ENCODE measurements at places on chromosomes 16 and 17. TPM values are rescaled to one million over a fixed set of nuclear protein-coding genes. Genes with fewer than 3 reads are reported as not detected.

The NLRC3 gene
- total RNA-seq: 0.49 TPM

DNA sequence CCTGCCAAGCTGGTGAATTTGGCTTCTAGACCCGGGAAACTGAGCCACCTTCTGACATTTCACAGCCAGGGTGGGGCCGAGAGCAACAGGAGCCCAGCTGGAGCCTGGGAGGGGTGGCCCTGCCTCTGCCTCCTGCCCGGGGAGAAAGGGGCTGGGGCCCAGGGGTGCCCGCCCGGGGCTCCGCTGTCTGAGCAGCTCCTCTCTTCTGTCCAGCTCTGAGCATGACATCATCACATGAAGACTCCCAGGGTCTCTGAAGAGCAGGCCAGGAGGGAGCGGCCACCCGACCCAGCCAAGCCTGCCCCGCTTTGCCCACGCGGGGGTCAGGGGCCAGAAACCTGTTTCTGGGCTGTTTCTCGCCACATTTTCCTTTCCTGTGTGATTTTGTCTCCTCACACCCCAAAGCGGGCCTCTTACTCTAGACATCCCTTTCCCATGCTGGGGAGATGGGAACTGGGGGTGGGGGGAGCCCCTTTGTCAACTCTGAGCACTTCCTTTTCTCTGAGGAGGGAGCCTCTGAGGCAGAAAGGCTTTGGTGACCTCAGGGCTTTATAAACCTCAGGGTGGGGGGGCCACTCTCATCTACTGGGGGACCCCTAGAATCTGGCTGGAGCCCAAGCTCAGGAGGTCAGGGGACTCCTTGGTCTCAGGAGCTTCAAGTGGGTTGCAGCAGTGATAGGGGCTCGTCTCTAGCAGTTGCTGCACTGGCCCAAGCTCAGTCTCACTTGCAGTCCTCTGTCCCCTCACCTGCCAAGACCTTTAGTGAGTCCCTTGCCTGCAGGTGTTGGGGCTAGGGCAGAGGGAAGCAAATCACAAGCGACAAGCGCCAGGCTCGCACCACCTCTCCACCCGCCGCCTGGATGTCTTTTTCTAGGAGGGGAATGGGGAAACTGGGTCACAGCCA, 7.6 kb downstream of the UBALD2 start:
- H3K36me3 ChIP-seq: no peaks in the 10 kb centered on the region
- no peaks in the 10 kb centered on the region for H3K27me3 ChIP-seq
- no peak for DNase-seq
- peak overlapping the region; percentile 72 for H3K27ac ChIP-seq
- H3K4me1 ChIP-seq: peaks cover 25% of the 10 kb centered on the region
- H3K4me3 ChIP-seq: no peak overlapping the region

GRCh38 chr17:43398724-43399595, at the start of gene ARL4D:
TSS of gene ARL4D (plus strand) at chr17:43398993. CDS start at chr17:43399733, 740 bp downstream.
- DNase-seq: peak; percentile 93
- H3K27ac ChIP-seq: no peak within 1 kb of the TSS
- H3K4me1 ChIP-seq: 0 out of 2 replicates have a peak, but pooled peaks cover 4% of the 10 kb centered on the region
- no peaks in the 10 kb centered on the region for H3K27me3 ChIP-seq
- no peaks in the 10 kb centered on the region for H3K36me3 ChIP-seq
- peak within 1 kb of the TSS; percentile 91 for H3K4me3 ChIP-seq

- H3K4me3 ChIP-seq: no peak overlapping the region
- no peak for DNase-seq
- no peaks in the 10 kb centered on the region for H3K27me3 ChIP-seq
- H3K4me1 ChIP-seq: peaks cover 4% of the 10 kb centered on the region
- no peak overlapping the region for H3K27ac ChIP-seq
- no peaks in the 10 kb centered on the region for H3K36me3 ChIP-seq
These were observed 14.9 kb upstream of the MMD start for GRCh38 chr17:55436224-55437158.

- peaks cover 4% of the 10 kb centered on the region for H3K4me1 ChIP-seq
- peak; percentile 68 for DNase-seq
- no peaks in the 10 kb centered on the region for H3K27me3 ChIP-seq
These were observed 34.1 kb upstream of the SLC38A10 start for GRCh38 chr17:81328978-81329926.
